ENCODE measurements at places on chromosomes 7 and 10.

- no peak for DNase-seq
Observed at GRCh38 chr7:51140199-51141164, 176.1 kb downstream of the COBL start.

DNA sequence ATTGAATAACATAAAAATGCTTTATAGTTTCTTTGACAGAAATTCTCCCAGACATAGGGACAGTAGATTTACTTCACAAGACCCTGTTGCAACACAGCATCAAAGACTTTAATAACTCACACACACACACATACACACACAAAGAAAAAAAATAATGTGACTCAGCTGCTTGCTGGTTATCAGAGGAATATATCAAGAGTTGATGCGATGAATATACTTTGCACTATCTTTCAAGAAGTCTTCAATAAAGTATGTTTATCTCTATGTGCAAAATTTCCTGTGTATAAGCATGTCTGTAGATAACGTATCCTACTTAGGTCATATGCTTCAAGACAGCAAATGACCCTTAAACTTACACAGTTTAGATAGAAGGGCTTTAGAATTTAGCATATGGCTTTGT lies 243.1 kb downstream of the ARL4A start:
- no peak for DNase-seq

DNA sequence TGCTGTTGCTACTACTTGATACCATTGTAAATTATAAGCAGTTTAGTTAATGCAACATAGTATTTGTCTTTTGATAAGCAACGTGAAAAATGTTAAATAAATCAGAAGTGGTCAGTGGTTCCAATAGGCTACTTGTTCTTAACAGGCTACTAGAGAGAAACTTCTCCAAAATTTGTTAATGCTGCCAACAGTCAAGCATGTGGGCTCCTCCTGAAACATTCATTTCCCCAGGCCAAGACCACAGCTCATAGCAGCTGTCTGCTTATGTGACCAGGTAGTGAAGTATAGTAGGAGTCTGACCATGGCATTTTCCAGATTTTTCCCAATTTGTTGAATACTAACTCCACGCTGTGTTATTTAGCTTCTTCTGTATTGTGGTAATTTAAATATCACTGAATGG lies 81.0 kb downstream of the CYP51A1 start:
- no peak for DNase-seq

GRCh38 chr10:92268748-92269147 lies 22.1 kb downstream of the CPEB3 start:
- no peak for DNase-seq

DNA sequence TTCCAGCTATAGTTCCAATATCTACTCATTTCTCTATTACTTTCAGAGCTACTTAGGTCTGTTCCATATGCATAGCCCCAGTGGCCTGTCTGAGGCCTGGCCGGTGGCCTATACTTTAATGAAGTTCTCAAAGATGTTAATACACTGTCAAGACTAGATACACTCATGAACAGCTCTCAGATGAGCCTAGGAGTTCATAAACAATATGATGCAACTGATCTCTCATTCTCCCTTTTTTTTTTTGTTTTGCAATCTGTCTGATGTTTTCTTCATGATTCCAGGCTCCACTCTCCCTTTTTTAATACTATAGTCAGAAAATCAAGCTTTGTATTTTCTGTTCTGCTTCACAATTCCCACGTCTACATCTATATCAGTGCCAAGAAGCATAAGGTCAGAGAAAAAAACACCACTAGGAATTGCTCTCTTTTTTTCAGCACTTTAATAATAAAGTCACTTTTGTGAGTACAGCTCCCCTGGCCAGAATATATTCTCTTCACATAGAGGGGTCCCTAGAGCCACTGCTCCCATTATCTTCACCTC lies 321.0 kb downstream of the C7orf25 start:
- no peak for DNase-seq

DNA sequence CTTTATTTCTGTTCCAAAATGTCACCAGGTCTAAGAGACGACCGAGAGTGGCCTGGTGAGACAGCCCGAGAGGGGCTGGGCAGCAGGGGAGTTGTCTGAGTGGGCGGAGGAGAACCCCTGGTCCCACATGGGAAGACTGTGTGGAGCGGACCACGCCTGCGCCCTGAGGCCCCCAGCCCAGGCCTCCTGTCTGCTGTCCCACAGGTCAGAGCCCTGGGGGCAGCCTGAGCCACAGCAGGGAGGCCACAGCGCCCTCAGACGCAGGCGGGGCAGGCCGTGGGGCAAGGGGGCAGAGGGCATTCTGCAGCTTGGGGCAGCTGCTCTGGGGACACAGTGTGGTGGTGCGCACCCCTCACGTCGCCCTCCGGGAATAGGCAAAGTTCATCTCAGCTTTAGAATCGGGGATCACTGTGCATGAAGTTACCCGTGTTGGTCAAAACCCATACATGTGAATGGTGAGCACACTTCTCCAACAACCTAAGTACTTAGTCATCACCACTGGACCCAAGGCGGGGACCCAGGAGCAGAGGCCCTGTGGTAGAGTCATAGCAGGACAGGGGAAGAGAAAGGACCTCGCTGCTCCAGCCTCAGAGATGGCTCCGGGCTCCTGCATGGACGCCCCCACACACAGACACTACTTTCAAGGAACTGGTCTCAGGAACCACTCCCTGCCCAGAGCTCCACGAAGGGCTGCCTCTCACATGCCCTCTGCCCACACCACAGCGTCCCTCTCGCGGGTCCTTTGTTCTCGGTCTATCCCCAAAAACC lies 214.7 kb downstream of the ELFN1 start:
- DNase-seq, result no peak

GRCh38 chr10:114489521-114490310 lies 85.4 kb upstream of the AFAP1L2 start:
- DNase-seq, result no peak

DNA sequence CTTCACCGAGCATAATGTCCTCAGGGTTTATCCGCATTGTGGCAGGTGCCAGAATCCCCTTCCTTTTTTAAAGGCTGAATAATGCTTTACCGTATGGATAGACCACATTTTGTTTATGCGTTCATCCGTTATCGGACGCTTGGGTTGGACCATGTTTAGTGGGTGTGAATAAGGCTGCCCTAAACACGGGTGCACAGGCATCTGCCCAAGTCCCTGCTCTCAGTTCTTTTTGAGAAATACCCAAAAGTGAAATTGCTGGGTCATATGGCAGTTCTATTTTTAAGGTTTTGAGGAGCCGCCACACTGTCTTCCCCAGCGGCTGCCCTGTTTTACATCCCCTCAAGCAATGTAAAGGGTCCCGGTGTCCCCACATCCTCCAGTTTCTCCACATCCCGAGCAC lies 121.6 kb downstream of the DYNC2I1 start:
- no peak for DNase-seq

- DNase-seq, result no peak
Observed at GRCh38 chr7:25579778-25580075, 351.4 kb upstream of the NPVF start.

GRCh38 chr10:79068203-79068561 lies 584 bp upstream of the ZMIZ1 start:
- DNase-seq, result no peak

GRCh38 chr7:12258074-12258473 lies 47.0 kb downstream of the TMEM106B start:
- no peak for DNase-seq

- no peak for DNase-seq
Observed at GRCh38 chr7:45582868-45583277, 8.7 kb downstream of the ADCY1 start.

DNA sequence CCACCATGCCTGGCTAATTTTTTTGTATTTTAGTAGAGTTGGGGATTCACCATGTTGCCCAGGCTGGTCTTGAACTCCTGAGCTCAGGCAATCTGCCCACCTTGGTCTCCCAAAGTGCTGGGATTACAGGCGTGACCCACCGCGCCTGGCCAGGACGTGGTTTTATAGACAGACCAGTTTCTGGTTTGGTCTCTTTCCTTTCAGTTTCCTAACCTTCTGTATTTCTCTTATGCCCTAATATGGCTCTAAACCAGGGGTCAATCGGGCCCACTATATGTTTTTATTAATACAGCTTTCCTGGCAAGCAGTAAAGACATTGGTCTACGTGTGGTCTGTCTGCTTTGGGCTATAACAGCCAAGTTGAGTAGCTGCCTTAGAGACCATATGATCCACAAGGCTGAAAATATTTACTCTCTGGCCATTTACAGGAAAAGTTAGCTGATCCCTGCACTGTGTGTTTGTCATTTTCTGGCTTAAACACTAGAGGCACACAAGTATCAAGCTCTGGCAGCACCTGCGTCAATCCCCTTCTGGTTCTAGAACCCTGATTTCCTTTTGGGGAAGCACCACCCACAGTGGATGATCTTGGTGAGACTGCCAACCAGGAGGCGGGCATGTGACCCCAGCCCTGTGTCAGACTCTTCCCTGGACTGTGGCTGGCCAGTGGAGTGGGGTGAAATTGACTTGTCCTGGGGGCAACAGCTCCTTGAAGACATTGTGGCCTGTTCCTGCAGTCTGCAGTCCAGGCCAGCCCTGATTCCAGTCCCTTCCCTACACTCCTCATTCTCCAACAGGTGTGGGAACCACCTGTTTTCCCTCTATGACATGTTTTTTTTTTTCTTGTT lies 497.2 kb downstream of the PLXNA4 start:
- no peak for DNase-seq

- no peak for DNase-seq
Observed at GRCh38 chr10:32949221-32949678, 8.8 kb downstream of the ITGB1 start.

DNA sequence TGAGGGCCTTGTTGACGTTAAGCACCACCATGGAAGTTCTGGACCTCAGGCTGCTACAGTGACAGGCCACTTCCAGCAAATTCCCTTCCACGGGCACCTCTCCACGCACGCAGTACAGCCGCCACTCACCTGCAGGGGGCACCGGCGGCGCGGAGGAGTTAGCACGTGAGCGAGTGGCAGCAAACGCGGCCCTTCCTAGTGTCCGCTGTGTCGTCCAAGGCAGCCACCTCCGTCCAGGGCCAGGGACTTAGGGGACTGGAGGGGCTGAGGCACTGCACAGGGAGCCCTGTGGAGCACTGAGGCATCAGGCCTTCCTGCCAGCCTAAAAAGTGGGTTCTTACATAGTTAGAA lies 164.4 kb downstream of the SVIL start:
- no peak for DNase-seq

GRCh38 chr7:4747746-4748145 lies 27.7 kb upstream of the AP5Z1 start:
- DNase-seq, result no peak

DNA sequence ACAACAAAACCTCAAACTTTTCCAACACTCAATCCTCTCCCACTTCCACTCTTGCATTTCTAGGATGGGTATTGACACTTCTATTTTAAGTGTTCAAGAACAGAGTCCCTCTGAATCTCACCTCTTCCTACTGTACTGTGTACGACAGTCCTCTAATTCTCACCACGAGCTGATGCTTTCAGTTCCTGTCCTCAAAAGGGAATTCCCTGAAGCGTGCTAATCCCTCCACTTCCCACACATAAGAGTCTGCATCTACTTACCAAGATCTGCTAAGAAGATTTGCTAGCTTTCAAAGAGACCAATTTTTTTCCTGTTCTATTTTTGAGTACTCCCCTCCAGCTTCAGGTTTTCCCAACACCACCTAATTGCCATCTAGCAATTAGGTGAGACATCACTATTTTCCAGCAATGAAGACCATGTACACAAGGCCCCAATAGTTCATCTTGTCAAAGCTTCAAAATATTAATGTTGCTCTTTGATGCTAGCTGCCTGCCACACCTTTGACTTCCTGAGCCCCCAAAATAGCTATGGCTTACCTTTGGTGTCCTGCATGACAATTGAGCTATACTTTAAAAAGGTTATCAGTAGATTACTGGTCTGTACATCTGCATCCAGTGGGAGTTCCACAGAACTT lies 54.4 kb downstream of the ARMH3 start:
- DNase-seq, result no peak

- no peak for DNase-seq
Observed at GRCh38 chr7:90595801-90596670, at the start of gene CDK14. CDK14 (plus strand) TSS chr7:90596321; CDS start chr7:90596628, 307 bp downstream.

DNA sequence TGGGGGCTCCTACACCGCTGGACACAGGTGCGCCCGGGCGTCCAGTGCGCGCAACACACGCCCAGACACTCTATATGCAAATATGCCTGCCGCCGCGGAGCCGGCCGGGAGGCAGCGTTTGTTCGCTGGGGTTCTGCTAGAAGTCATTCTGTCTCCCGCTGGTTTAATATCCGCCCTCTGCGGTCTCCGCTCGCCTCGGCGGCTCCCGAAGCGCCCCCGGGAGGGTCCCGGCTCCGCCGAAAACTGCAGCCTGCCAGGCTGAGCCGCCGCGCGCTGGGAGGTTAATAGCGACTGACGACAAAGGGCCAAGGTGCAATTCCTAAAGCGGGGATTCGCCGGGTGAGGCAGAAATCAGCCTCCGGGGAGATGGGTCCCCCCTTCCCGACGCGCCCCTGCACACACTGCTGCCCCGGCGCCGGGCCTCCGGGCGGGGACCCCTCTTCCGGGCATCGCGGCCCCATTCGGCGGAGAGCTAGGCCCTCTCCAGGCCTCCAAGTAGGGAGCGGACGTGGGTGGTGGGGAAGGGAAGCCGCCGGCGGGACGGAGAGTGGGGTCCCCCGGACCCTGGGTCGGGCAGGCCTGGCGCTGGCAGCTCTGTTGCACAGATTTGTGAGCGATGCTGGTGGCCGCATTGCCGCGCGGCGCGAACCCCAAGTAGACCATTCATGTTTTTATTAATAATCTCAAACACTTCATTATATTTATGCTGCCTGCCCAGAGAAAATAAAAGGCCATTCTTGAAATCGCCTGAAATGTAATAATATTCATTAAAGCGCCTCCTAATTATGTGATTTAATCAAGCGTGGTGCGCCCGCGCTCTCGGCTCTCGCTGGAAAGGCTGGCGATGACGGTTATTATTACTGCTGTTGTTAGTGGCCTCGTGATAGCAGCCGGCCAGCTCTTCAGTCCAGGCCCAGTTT lies 9.1 kb downstream of the EN2 start:
- no peak for DNase-seq

GRCh38 chr7:42747044-42747443 lies 164.8 kb downstream of the C7orf25 start:
- no peak for DNase-seq

DNA sequence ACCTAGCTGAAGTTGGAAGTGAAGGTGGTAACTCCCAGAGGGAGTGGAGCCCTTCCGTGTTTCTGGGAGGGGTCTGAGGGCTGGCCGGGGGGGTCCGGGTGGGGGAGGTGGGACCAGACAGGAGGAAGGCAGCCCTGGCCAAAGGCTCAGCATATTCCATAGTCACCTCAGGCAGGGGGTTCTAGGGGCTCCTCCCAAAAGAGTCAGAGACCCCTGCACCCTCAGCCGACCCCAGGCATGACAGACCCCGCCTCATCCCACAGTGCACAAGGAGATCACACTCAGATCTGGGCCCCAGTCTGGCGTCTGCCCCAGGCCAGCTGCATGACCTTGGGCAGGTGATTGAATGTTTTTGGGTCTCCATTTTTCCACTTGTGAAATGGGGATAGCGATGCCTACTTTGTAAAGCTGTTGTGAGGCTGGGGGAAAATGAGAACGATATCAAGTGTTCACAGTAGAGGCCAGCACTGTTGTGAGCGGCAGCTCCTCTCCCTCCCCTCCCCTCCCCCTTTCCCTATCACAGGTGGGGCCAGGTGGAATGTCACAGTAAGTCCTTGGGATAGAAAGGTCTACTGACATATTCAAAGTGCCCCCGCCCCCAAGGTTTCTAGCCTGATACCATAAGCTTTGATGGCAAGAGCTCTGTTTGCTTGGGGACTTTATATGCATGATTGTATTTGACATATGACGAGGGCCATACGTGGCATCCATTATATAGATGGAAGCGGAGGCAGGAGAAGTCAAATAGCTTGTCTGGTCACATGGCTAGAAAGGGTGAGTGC lies 33.3 kb downstream of the DNAJB12 start:
- DNase-seq, result no peak
